ENCODE measurements at places on chromosomes 11 and 22.

DNA sequence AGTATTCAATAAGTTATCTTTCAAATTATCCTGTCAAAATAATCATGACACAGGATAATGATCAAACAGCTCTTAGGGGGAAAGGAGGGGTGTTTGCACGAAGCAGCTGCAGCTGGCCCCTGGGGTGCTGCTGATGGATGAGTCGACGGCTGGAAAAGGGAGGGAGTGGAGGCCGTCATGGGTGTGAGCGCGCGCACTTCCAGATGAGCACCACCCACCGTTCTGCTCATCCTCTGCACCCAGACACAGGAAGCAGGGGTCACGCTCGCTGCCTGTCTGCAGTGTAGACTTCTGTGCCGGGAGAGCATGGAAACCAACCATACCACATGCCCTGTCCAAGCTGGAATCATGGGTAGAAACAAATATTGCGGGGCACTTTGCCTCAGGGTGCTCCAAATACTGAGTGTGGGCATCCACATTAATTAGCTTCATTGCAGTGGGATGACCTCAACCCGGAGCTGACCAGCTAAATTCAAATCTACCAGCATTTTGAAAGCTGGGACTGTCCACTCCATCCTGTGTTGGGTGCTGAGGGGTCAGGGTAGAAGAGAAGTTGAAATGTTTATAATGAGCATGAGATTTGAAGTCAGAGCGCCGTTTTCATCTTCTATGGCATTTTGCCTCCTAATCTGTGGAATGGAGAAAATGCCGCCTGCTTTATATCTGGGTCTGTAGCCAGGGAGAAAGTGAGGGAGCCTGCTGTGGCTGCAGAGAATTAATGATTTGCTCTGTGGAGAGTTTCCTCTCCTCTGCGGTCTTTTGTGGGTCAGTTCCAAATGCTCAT, 802.4 kb downstream of the TBC1D22A start:
- DNase-seq, result no peak

- no peak for DNase-seq
These were observed 236.5 kb downstream of the ST3GAL4 start for GRCh38 chr11:126591966-126592489.

DNA sequence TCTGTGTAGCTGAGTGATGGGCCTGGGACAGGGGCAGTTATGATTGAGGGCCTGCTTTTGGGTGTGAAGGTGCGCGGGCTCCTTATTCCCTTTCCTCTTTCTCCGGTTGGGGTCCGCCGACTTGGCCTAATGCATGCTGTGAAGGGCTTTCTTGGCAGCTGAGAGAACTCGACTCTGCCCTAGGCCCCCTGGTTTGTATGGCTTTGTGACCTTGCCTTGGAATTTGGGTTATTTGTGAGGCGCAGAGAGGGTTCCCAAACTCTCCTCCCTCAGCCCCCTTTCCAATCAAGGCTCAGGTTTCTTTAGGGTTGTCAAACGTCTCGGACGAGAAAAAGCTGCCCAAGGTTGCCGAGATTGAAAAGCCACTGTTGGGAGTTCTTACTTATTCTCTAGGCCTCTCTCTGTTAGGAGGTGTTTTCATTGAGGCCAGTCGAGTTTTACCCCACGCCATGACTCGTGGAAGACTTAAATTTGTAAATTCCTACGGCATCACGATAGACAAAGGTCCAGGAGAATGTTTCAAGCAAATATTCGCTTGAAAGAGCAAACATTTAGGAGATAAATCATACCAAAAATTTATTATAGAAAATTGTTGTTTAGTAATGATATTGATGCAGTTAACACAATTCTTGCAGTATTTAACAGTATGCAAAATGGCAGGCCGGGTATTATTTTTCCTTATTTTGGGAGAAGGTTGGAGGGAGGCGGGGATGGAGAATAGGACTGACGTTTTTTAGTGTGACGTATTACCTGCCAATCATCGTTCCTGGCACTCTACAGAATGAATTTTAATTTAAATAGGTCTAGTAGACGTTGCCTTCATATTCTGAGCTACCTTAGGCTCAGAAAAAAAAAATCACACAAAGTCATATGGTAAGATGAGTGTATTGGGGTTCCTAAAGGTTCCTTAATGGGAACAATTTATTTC, 689 bp downstream of the PDHX start:
- no peak for DNase-seq

DNA sequence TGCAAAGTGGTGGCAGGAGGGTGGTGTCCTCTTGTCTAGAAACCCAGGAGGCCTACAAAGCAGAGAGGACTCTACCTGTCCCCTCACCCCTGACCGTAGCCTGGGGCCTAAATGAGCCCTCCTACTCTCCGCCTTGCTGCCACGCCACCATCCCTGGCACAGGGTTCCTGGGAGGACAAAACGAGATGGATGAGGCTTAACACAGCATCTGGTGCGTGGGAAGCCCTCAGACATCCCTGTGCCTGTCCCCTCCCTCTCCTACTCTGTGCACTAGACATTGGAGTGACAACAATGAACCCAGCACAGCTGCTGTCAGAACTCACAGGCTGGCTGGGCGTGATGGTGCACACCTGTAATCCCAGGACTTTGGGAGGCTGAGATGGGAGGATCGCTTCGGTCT, 36.4 kb upstream of the DKK3 start:
- no peak for DNase-seq

DNA sequence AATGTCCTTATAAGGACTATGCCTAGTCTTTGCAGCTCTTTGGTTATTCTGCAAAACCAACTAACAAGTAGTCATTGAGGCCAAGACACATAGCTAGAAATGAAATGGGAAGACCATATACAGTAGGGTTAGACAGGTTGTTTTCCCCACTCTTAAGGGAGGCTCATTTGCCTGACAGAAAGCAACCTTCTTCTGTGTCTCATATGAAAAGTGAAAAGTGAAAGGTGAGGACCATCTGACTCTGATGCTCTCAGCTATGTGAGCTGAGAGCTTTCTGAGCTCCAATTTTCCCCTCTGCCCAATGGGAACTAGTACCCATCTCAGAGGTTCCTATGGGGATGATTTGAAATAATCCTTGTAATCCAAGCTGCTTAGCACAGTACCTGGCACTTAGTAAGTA, 142.0 kb upstream of the BDNF start:
- DNase-seq, result no peak

GRCh38 chr11:6204706-6205105, 651 bp upstream of the C11orf42 start:
- DNase-seq, result no peak

DNA sequence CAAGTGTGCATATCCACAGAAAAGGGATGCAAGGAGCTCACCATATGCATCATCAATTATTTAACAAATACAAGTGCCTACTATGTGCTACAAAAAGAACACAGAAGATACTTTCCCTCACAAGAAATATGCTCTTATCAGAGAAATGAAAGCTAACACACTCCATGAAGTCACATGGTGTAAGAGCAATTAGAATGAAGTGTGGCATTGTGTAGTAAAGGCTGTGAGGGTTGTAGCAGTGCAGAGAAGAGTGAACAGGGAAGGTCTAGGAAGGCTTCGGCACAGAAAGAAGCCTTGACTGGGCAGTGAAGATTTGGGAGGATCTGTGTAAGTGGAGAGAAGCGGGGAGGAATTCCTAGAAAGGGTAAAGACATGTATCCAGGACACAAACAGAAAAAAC, 22.5 kb downstream of the PPP2R1B start:
- DNase-seq, result no peak

DNA sequence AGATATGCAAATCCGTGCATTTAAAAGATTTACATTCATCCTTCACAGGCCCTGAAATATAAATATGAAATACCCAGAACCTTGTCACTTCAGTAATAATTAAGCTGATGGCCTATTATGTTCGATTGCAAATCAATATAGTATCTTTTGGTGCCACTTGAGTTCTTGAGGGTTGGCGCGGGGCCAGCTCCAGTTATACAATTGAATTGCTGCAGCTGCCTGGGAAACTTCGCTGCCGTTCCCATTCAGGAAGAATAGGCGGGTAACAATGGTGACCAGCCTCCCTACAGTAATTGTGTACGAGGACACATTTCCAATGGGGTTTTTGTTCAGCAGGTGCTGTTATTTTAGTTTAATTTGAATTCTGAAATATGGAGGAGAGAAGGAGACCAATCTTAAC, 451.2 kb downstream of the INSC start:
- DNase-seq, result no peak
